AG10803 (cell line): ENCODE measurements at places on chromosomes 12 and 14.
A peak's percentile ranks its signal among the peaks of the same experiment; 100 is the strongest.

GRCh38 chr12:109575683-109576082 is 2.1 kb downstream of the MVK start:
- DNase-seq = no peak

- DNase-seq = peak; percentile 62
These were observed 70.1 kb downstream of the SLC6A15 start for GRCh38 chr12:84842406-84843013.

GRCh38 chr12:113240395-113240794 is 19.1 kb downstream of the TPCN1 start:
- DNase-seq = no peak

DNA sequence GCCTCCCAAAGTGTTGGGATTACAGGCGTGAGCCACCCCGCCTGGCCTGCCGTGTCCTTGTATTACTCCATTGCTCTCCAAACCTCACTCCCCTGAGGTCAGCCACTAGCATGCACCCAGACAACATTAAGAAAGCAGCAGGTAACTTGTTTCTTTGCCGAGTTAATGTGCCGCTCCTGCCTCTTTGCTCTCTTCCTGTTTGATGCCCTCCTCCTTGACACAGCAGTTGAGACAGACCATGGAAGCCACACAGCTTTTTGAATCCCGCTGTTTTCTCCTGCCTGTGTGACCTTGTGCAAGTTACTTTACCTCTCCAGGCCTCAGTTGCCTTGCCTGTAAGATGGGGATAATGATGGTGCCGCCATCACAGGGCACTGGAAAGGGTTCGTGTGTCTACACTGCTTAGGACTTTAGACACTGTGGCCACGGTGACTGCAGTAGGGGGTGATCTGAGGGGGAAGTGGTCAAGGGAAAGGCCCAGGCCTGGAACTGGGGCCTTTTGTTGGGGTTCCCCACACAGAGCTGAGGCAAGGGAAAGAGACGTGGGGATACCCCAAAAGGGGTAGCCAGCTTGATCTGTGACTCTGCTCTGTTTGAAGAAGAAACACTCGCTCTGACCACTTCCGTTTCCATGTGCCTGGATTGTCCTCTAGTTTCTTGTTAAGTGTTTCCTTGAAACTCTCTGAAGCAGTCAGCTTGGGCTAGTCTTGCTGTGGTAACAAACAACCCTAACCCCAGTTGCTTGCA is 69.3 kb downstream of the RIN3 start:
- DNase-seq = no peak

DNA sequence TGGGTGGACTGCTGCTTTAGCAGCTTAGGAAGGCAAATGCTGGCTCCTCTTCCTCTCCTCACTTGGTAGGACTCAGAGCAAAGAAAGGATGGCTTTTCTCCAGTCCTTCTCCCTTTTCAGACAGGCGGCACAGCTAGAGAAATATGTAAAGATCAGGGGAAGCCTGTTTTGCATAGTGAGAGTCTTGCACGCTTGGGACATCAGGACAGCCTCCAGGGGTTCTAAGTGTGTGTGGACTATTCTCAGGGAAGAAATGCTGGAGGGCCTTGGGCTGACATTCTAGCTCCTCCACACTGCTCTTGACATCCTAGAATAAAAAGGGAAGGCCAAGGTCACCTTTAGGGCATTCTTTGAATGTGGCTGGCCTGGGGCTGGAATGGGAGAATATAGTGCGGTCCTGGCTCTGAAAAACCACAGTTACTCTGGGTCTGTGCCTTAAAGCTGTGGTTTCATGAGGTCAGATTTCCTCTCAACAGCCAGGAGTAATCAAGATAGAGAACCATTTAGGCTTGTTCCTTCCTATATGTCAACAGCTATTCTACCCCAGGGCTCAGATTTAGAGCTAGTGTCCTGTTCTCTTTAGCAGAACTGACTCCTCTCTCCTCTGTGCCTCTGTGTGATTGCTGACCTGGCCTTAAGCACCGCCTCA is 24.3 kb downstream of the CMA1 start:
- no peak for DNase-seq

DNA sequence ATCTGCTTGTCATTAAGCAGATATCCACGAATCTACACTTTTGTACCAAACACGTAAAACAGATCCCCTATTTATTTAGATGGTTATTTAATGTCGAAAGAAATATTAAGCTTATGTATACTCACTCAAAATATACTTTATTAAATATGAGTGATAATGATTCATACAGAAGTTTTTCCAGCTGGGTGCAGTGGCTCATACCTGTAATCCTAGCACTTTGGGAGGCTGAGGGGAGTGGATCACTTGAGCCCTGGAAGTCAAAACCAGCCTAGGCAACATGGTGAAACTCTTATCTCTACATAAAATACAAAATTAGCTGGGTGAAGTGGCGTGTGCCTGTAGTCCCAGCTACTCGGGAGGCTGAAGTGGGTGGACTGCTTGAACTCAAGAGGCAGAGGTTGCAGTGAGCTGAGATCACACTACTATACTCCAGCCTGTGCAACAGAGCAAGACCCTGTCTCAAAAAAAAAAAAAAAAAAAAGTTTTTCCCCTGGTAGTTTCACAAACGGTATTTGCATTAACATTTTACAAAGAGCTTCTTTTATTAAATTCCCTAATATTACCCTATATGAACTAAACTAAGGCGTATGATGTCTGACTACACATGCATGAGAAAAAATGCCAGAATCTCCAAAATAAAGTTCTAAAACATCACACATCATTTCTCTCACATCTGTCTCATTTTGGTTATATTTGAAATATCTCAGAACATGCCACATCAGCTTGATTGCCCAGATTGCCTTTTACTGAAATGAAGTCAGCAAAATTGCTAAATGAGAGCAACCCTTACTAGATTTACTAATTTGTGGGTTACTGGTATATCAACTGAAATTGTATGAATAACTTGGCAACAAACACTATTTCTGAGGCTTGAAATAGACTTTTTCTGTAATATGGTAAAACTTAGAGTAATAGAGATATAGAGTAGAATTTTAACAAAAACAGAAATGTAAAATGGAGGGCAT is 74.9 kb downstream of the PAWR start:
- peak; percentile 50 for DNase-seq

- no peak for DNase-seq
These were observed 1.8 kb downstream of the LYSET start for GRCh38 chr14:93186956-93187355.

DNA sequence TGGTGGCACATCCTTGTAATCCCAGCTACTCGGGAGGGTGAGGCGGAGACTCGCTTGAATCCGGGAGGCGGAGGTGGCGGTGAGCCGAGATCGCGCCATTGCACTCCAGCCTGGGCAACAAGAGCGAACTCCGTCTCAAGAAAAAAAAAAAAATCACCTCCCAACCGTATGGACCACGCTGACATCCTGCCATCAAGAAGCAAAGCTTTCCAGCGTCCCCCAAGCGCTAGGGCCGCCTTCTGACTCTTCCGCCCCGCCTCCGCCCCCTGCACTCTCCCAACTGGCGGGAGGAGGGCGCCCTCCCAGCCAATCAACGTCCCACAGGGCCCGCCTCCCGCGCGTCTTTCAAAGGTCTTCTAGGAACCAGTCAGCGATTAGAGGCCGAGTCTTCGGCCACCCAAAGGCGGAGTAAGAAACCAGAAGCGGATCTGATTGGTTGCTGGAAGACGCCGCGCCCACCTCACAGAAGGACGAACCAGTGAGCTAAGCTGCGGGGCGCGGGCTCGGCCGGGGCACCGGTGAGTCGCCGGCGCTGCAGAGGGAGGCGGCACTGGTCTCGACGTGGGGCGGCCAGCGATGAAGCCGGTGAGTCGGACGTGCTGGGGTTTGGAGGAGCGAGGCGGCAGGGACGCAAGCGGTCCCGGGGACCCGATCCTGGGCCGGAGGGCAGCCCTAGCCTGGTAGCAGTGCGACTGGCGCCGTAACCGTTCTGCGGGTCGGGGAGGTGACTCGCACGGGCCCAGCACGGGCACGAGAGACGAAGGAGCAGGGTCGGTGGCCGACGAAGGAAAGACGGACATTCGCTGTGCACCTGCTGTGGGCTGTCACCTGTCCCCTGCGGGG is at the start of gene CDKN3:
TSS of gene CDKN3 (plus strand) at position 515 of the 843 bp plus-strand sequence. CDS start at position 577, 62 bp downstream.
- DNase-seq = peak; percentile 99

GRCh38 chr14:103428723-103429556 is 43.7 kb downstream of the MARK3 start:
- DNase-seq = no peak

- no peak for DNase-seq
These were observed 264.4 kb downstream of the FOXG1 start for GRCh38 chr14:29030970-29031369.

DNA sequence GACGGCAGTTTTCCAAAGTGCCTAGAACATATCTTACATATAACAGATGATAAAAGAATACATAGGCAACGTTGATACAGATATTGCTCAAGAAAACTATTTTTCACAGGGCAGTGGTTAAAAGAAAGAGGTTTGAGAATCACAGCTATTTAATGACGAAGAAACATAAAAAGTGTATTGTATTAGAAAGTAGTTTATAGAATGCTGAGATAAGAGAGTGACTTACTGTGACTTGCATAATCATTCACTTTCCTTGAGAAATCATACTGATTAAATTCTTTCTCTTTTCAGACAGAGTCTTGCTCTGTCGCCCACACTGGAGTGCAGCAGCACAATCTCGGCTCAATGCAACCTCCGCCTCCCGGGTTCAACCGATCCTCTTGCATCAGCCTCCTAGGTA is 57.7 kb downstream of the PPP1R12A start:
- no peak for DNase-seq

DNA sequence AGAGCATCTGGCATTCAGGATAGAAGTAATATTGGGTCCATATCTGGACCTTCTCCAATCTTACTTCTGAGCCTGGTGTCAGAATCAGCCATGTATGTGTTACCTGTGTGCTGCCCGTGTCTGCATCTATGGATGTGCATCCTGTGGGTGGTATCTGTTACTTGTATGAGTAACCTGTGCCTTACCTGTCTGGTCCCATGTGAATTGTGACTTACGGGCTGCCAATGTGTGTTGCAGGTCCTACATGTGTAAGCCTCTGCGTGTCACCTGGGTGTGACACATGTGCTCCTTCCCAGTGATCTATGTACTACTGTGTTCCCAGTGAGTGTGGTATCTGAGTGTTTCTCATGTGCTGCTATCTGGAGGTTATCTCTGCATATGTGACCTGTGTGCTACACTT is 208.4 kb downstream of the ADGRD1 start:
- DNase-seq = no peak

DNA sequence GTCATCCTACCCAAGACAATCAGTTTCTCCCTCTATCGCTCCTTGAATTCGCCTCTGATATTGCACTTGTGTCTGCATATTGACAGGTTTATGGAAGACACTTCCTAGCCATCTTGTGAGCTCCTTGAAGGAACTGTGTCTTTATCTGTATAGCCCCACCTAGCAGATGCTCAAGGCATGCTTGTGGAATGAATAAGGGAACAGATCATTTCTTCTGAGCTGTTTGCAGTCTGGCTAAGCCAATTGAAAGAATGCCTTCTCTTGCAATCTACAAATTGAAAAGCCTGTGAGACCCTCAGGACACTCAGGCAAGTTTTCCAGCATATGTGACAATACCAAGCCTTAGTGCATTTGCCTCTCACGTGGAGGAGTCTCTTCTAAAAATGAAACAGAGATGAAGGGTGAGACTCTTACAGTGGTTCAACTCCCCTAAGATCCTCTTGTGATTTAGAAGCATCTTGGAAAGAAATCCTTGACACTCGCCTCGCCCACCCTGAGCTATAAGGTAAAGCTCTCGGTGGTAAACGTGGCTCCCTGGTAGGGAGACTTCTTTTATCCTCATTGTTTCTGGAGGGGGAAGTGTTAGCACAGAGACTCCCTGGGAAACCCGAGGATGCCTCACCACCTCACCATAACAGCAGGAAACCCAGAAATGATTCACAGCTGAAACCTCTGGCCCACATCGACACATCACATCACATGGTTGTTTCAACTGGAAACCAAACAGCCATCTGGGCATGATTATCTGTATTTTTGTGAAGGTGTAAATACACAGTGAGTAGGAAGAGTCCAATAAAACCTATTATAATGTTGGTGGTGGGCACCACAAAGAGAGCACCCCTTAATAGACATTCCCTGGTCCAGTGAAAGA is 112.3 kb upstream of the BCL2L14 start:
- peak; percentile 93 for DNase-seq

- DNase-seq = peak; percentile 47
These were observed 1.2 kb downstream of the FOS start for GRCh38 chr14:75279763-75280290.

GRCh38 chr14:77327111-77327510 is 6.3 kb downstream of the GSTZ1 start:
- DNase-seq = no peak

DNA sequence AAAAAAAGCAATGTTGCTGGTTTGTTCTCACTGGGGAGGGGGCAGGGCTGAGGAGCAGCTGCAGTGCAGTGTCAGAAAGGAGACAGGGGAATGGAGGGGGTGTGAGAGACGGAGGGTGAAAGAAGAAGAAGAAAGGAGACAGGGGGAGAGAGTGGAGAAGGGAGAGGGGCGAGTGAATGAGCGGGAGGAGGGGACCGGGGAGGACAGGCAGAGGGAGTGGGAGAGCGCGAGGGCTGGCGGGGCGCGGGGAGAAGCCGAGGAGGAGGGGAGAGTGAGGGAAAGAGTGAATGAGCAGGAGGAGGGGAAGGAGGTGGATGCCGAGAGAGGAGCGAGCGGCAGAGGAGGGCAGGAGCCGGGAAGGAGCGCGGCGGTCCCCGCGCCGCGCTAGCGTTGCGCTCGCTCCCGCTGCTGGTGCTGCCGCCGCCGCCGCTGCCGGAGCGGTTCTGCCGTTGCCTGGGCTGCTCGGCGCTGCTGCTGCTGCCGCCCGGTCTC is at the start of gene NOVA1:
TSS of gene NOVA1 (minus strand) at position 445 of the 492 bp plus-strand sequence. CDS start 597 bp downstream, outside the sequence.
- no peak for DNase-seq

DNA sequence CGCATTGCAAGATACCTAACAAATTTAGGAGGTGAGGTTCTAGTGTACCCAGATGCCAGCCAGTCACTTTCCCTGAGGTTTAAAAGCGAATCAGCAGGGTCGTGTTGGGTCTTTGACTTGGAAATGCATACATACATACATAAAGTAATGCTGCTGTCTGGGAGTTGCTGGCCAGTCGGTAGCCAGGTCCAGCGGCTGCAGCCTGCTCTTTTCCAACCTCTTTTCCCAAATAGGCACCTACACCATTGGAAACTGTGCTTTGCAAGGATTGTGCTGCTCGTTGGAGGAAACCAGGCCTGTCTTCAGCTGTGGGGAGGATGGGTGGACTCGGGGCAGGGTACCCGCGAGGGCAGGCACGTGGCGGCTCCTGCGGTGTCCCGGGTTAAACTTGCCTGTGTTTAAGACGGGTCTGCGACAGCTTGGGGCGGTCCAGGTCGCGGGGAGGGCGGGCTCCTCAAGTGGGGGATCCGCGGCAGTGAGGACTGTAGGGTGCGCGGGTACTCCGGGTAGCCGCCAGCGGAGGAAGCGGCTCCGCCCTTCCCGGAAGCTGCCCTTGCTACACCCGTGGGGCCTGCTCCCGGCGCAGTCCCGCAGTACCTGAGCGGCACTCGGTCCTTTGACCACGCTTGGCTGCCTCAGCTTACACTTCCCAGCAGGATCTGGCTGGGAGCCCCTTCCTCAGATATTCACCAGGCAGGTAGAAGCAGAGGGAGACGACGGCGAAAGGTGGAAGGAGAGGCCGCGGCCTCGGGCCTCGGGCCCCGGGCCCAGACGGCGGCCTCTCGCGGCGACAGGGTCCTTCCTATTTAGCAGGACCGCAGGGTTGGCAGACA is 2.7 kb downstream of the TTC6 start:
- DNase-seq = no peak
